ENCODE measurements at places on chromosomes 11 and 22.

- no peaks in the 10 kb centered on the region for H3K27me3 ChIP-seq
- no peak overlapping the region for H3K27ac ChIP-seq
- DNase-seq = no peak
Observed at GRCh38 chr11:65254724-65255123, 7.0 kb upstream of the POLA2 start.

DNA sequence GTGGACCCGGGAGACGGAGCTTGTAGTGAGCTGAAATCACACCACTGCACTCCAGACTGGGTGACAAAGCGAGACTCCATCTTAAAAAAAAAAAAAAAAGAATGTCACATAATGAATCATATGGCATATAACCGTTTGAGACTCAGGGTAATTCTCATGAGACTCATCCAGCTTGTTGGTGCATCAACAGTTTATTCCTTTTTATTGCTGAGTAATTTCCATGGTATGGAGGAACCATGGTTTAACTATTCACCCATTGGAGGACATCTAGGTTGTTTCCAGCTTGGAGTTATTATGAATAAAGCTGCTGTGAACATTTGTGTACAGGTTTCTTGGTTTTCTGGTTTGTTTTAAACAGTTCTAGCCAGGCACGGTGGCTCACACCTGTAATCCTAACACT, 25.3 kb downstream of the PPARA start:
- no peak overlapping the region for H3K27ac ChIP-seq
- no peak overlapping the region for H3K4me3 ChIP-seq

GRCh38 chr11:103792981-103793468, 243.4 kb upstream of the DDI1 start:
- H3K27me3 ChIP-seq = no peaks in the 10 kb centered on the region
- H3K27ac ChIP-seq = no peak overlapping the region
- no peak for DNase-seq
- H3K4me1 ChIP-seq = no peaks in the 10 kb centered on the region

GRCh38 chr22:29509298-29509697, 29.3 kb downstream of the NEFH start:
- no peak for DNase-seq
- H3K27ac ChIP-seq = no peak overlapping the region
- H3K36me3 ChIP-seq = no peaks in the 10 kb centered on the region
- no peaks in the 10 kb centered on the region for H3K27me3 ChIP-seq

- no peak overlapping the region for H3K27ac ChIP-seq
- no peak for DNase-seq
- H3K4me1 ChIP-seq = no peaks in the 10 kb centered on the region
- no peaks in the 10 kb centered on the region for H3K36me3 ChIP-seq
- peaks cover 29% of the 10 kb centered on the region for H3K27me3 ChIP-seq
Observed at GRCh38 chr11:79308429-79308828, 132.4 kb downstream of the TENM4 start.

- H3K36me3 ChIP-seq = no peaks in the 10 kb centered on the region
- no peak overlapping the region for H3K4me3 ChIP-seq
- no peak for DNase-seq
Observed at GRCh38 chr11:77470504-77470903, 3.4 kb downstream of the PAK1 start.

- H3K4me3 ChIP-seq = no peak overlapping the region
- H3K27ac ChIP-seq = peak overlapping the region; percentile 70
- H3K27me3 ChIP-seq = no peaks in the 10 kb centered on the region
- peak; percentile 89 for DNase-seq
Observed at GRCh38 chr22:43094085-43094484, 4.9 kb upstream of the TTLL1 start.

DNA sequence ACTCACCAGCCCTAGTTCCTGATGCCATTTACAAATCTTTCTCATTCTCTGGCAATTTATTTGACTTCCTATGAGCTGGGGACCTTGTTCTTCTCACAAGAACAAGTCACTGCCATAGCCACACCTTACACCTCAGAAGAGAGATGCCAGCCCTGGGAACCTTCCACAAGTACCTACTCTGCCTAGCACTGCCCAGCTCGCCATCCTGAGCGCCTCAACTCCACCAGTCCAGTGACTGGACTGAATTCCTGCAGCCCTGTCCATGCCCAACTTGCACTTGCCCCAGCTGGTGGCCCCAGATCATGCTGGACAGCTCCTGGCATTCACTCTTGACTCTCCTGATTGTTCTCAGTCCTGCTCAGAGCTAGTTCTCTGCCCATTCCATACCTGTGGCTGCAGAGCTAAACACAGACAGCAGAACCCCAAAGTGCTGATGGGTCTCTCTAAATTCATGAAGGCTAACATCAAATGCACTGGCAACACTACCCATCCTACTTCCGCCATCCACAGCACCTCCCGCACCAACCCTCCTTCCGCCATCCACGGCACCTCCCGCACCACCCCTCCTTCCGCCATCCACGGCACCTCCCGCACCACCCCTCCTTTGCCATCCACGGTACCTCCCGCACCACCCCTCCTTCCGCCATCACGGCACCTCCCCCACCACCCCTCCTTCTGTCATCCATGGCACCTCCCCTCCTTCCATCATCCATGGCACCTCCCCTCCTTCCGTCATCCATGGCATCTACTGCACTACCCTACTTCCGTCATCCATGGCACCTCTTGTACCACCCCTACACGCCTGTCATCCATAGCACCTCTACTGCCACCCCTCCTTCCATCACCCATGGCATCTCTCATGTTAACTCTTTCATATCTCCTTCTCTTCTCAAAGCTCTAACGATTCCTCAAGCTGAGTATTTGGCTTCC, 23.6 kb upstream of the SLC25A1 start:
- H3K36me3 ChIP-seq = no peaks in the 10 kb centered on the region
- H3K27me3 ChIP-seq = no peaks in the 10 kb centered on the region
- no peak overlapping the region for H3K4me3 ChIP-seq
- no peak for DNase-seq
- H3K27ac ChIP-seq = no peak overlapping the region
